ENCODE measurements at places on chromosomes 6 and 20.

GRCh38 chr20:13870170-13870748, 85.4 kb downstream of the NDUFAF5 start:
- no peak for DNase-seq

- no peak for DNase-seq
These were observed 170.6 kb downstream of the PHACTR1 start for GRCh38 chr6:12886961-12887775.

GRCh38 chr20:15449061-15449460, 1111.6 kb upstream of the FLRT3 start:
- no peak for DNase-seq

- DNase-seq = no peak
These were observed 60.9 kb downstream of the FYN start for GRCh38 chr6:111812060-111813038.

DNA sequence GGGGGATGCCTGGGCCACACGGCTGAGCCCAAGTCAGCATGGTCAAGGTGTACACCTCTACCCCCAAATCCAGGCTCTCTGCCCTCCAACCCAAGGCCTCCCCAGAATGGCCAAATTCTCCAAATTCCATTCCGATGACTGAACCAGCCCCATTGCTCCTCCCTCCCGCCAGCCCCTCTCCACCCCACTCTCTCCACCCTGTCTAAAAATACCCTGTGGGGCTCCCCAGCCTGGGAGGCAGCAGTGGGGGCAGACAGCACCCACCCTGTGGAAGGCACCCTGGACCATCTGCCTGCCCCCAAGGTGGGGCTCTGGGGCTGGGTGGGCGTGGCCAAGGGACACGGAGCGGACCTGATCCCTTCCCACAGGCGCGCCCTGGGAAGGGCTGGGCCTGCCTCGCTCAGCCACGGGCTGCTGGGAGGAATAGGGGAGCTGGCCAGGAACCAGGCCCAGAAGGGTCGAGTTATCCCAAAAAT, 11.4 kb downstream of the TEAD3 start:
- no peak for DNase-seq

DNA sequence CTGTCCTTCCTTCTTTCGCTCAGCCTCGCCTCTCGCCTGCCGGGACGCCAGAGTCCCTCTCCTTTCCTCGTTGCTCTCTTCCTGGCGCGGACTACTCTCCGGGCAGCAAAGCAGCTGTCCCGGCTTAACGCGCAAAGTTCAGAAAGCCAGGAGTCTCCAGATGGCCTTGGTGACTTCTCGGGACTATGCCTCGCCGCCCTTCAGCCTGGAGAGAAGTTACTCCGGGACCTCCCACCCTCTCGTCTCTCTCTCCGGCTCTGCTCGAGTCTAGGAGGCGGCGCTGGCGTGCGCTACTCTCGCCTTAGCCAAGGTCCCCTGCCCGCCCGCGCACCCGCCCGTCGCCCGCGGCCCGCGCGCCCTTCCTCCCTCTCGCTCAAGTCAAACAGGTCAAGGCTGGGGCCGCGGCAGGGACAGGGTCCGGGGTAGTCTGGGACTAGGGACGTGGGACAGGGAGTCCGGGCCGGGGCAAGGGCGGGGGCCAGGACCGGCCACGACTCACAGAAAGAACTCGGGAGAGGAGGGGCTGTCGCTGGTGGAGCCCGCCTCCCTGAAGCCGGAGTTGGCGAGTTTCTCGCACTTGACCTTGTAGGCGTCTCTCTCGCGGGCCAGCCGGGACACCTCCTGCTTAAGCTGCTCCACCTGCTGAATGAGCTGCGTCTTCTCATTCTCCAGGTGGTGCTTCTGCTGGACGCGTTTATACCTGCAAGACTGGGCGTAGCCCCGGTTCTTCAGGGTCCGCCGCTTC, 1.5 kb downstream of the MAFB start:
- DNase-seq = no peak

DNA sequence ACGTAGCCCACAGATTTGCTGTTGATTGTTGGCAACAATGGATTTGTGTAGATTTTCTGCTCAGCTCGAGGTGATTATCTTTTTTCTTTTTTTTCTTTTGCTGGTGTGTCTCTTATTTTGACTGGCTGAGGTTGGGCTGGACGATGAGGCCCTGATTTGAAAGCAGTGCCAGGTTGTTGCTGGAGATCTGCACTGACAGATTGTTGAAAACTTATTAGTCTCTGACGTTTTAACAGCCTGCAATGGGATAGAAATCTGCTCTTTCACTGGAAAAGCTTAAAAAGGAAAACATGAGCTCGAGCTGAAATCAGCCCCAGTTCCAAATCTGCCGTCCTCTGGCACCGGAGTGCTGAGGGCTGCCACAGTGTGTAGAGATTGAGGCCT, 87.7 kb downstream of the PDE7B start:
- DNase-seq = no peak

DNA sequence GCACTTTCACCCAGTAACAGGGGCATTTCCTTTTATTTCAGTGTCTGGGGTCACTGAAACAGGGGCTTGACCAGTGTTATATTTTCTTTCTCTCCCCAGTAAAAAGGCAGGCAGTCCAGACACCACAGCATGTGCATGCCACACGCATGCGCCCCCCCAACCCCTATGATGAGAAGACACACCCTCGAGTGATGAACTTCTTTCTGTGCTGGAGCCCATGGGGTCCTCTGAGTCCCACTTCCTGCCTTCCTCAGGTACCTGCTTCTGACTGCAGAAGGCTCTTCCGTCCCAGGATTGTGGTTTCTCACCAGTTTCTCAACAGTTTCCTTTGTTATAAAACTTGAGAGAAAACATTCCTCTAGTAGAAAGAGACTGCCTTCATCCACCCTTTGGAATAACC, 45.7 kb upstream of the TMEM181 start:
- no peak for DNase-seq

DNA sequence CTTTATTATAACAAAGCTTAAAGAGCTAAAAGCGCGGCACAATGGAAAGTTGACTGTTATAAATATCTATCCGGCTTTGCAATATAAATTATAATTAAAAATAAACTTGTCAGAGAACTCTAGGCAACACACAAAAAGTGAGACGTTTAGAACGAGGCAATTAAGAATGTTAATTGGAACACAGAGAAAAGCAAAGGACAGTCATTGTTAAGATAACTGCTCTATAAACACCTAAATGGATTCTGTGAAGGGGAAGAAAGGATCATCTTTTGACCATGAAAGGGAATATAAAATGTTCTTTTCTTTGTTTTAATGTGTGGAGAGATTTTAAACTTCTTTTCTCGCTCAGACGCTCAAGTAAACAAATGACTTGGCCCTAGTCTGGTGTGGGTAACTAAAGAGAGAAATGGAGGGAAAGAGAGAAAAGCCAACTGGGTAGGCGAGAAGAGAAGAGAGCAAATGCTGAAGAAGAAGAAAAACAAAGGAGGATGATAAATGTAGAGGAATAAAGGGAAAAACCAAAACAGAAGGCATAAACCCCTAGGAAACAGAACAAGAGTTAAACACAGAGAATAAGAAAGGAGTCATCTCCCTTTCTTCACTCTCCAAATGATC, 9.3 kb upstream of the SALL4 start:
- DNase-seq = peak; percentile 16

DNA sequence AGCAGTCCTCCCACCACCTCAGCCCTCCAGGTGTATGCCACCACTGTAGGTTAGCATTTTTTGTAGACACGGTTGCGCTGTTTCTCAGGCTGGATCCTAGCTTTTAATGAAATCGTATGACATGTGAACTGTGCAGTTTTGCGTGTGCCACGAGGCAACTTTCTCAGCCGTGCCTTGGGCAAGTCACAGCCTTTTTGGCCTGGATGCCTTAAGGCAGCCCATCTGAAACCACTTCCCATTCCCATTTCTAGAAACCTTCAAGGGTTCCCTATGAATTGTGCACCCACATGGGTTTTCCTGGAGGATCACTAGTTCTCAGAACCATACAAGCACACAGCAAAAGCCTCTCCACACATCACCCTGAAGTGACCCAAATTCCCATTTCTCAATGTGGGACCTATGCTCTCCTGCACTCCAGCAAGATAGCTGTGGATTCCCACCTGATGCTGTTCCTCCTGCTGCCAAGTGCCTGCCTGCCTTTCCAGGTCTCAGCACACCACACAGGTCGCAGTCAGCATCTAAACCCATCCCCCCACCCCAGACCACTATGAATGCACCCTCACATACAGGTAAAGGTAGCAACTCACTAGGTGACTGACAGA, 28.9 kb downstream of the SNX5 start:
- DNase-seq = no peak

GRCh38 chr6:11552442-11552841, 14.9 kb downstream of the TMEM170B start:
- no peak for DNase-seq

DNA sequence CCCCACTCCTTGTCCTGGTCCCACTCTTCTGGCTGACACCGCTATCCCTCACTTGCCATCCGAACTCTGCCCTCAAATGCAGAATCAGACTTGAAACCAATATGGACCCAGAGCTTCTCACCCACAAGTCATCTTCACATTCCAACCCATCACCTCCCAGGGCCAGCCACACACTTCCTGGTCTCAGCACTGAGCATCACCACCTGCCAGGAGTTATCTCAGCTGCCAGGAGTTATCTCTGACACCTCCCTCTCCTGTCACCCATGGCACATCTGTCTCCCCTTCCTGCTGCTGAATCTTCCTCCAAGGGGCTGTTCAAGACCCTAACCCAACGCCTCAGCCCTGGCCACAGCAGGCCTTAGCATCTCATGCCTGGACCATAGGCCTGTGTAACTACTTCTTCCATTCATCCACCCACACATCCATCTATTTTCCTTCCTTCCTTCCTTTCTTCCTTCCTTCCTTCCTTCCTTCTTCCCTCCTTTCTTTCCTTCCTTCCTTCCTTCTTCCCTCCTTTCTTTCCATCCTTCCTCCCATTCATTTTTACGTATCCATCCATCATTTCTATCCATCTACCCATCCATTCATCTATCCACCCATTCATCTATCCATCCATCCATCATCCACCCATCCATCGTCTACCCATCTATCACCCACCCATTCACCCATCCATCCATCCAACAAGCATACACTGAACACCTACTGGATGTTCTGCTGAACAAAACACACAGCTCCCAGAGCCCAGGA, 74.6 kb upstream of the NNAT start:
- no peak for DNase-seq

DNA sequence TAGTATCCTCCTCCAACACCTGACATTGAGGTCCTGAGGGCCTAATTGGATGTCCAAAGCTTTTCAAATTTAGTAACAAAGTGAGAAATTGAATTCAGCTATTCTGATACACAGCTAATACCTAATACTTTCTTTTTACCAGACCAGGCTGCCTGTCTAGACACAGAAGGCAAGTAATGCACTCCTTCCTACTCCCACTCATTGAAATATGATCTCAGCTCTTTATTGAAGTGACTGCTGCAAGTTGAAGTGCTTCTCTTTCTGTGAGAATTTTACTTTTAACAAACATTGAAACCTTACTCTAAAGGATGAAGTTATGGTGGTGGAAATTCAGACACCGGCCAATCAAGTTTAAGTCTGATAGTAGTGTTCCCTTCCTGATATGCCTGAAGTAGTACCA, 90.8 kb upstream of the OGFRL1 start:
- no peak for DNase-seq

DNA sequence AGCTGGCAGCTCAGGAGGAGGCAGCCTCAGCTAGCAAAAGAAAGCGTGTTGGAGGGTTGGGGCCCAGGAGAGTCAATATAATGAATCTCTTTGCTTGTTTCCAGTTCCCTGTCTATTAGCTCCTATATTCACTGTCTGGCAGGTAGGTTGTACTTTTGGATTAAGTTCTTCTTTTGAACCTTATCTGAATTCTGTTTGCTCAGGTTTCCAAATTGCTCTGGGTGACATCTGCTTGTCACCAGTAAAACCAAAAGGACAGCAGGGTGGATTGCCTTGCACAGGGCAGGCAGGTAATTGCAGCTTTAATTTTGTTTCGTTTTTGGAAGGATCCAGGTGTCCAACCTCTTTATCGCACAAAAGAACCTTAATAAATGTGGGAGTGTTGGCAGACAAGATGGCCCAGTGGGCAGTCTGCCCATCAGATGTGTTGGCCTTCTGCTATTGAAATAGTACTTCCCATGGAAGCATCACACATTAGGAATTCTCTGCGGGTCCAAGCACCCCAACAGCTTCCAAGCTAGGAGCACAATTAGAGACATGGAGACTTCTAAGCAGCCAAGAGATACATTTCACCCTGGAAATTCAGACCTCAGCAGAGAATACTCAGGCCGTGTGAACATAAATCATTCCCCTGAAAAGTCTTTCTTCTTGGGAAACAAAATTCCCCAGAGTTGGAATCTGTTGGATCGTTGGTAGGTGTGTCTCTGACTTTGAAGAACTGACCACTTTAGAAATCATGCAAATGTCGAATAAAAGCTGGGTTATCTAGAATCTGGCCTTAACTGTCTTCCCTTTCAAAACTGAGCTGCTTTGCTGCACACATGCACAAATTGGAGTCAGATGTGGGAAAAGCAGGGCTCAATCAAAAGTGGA, 286.9 kb upstream of the BMP2 start:
- peak; percentile 93 for DNase-seq

GRCh38 chr6:14035874-14036273, 81.7 kb upstream of the CD83 start:
- DNase-seq = no peak

DNA sequence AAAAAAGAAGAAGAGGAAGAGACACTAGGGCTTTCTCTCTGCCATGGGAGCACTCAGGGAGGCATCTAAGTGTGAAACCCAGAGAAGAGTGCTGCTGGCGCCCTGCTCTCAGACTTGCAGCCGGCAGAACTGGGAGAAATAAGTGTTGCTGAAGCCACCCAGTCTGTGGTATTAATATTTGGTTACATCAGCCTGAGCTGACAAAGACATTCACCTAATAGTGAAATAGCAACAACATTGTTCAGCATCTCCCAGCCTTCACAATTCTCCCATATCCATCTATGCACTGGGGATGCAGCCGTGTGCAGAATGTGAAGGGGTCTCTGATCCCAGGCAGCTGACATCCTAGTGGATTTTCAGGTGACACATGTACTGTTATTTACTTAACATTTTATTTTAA, 12.0 kb downstream of the KCNG1 start:
- no peak for DNase-seq

- DNase-seq = no peak
These were observed 352.5 kb downstream of the MAFB start for GRCh38 chr20:40336533-40336932.

DNA sequence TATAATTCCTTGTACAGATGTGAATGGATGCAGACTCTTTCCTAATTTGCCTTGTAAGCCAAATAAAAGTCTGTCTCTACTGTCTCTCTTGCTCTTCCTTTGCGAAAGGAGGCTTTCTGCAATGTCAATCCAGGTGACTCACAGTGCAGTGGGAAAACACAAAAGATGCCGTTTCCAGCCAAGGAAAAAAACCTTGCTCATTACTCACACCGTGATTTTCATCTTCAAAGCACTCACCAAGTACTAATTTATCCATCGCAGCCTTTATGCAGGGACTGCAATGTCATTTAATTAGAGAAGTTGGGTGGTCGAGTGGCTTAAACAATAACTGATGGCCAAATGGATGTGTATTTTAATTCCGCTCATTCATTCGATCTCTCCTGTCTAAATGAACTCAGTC, 23.8 kb downstream of the SAYSD1 start:
- no peak for DNase-seq

GRCh38 chr6:157265635-157266034, 57.7 kb downstream of the TMEM242 start:
- DNase-seq = peak; percentile 9

- no peak for DNase-seq
These were observed 12.0 kb downstream of the PANK2 start for GRCh38 chr20:3901028-3901705.

GRCh38 chr20:47610945-47611250, 109.2 kb downstream of the NCOA3 start:
- DNase-seq = no peak

GRCh38 chr6:33008944-33009861, at the start of gene HLA-DOA:
HLA-DOA (minus strand) TSS chr6:33009591.
- no peak for DNase-seq

All from COR-L47 (cell line).